AG04450 (cell line): ENCODE measurements at places on chromosomes 6 and 20.
A peak's percentile ranks its signal among the peaks of the same experiment; 100 is the strongest.

DNA sequence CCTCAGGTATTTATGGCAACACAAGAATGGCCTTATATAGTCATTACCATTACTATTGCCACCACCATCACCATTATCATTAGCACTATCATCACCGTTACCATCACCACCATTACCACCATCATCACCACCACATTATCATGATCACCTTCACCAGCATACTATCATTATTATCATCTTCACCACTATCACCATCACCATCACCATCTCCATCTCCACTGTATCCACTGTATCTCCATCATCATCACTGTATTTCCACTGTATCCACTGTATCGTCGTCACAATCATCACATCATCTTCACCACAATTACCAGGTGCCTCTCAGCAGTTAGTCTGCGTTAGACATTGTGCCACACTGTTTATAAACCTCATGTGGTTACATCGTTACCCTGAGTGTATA lies 45.3 kb downstream of the GGTLC1 start:
- no peak for DNase-seq

DNA sequence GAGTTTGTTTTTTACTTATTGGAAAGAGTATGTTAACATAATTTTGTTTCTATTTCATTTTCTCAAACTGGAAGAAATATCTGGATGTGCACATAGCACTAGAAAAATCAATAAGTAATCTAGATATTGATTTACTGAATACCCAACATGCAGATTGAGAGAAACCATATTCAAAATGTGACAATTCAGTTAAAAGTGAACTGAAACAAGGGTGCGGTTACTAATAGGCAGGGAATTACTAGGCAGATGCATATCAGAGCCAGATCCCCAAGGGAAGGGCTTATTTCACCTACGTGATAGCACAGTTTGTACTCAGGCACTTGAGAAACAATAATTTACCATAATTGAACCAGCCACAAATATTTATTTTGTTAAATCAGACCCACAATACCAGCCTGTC lies 493.1 kb upstream of the FLRT3 start:
- no peak for DNase-seq

GRCh38 chr6:105305521-105305920 lies 97.4 kb downstream of the PREP start:
- DNase-seq = no peak

- no peak for DNase-seq
Measured at GRCh38 chr6:88512951-88513350, 346.8 kb upstream of the CNR1 start.

DNA sequence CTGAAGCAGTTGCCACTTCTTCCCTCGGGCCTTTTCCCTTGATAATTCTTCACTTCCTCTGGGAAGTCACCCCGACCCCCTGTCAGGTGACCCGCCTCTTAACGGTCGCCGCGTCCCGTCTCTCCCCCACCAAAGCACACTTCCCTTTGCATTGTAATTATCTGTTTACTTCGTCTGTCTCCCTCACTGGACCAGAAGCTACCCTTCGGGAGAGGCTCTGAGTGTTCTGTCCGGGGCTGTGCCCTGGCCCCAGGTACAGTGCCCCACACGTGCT lies 771 bp upstream of the SNAI1 start:
- DNase-seq = no peak

DNA sequence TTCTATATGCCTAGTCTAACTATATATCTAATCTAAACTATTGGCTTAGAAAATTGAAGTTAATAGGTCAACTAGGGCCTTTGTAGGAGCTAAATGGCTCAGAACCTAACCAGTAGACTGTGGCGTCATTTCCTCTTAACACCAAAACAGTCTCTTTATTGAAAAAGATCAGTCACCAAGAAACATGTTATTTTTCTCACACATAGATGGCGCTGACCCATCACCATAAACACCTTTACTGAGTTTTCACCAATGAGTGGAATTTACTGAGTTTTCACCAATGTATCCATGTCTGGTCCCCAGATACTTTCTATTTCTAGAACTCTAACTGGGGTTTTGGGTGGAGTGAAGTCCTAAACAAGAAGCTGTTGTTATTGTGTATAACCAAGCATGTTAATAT lies 636.0 kb downstream of the BCKDHB start:
- no peak for DNase-seq

GRCh38 chr20:52837378-52837777 lies 134.8 kb upstream of the TSHZ2 start:
- no peak for DNase-seq

DNA sequence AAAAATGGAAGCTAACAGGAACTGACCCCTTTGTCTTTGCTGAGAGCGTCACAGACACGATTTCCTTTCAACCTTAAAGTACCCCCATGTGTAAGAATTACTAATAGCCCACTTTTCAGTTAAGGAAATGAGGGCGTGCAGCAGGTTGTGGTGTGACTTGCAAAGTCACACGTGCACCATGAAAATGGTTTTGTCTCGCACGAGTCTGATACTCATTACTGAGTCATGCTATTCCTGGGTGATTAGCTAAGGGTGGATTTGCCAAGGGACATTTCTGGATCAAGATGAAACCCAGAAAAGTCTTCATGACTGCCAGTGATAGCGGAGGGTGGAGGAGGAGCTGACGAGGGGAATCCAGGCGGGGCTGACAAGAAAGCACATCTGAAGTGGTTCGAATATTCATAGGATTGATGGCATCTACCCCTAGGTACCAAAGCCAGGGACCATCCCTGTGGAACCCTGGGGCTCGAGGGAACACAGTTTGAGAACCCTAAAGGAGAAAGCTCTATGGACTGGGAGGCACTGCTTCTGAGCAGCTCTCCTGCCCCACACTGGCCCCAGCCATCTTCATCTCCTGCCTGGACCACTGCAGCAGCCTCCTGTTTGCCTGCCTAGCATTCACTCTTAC lies 12.1 kb upstream of the NFATC2 start:
- no peak for DNase-seq

GRCh38 chr6:159935633-159936032 lies 33.2 kb upstream of the IGF2R start:
- DNase-seq = no peak

DNA sequence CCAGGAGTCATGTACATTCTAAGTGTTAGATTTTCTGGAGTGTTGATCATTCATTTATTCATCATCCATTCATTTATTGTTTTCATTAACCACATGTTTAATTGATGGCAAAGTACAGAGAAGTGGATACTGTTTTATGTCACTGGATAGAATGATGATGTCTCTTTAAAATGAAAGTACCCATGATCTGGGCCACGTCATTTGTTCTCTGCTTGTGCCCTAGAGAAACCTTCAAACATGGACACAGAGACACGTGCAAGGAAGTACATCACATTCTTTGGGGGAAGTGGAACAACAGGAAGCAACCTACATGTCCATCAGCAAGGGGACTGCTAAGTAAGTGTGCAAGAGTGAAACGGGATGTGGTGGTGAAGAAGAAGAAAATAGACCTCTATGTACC lies 75.8 kb upstream of the TSHZ2 start:
- DNase-seq = no peak

DNA sequence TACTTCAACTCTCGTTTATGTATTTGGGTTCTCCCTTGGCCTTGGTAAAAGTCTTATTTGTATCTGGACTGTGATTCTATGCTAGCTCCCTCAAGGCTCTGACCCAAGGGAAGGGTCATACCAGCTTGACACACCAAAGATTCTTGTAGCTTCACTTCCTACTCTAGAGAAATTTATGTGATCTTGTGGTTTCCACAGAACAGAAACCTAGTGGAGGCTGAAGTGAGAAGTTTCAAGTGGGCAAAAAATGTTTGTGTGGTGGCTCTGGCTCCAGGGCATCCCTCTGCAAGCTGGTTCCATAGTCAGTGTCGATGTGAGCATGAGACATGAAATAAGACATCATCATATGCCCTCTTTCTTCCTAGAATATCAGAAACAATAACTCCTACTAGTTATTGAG lies 48.1 kb upstream of the TNFRSF21 start:
- no peak for DNase-seq

DNA sequence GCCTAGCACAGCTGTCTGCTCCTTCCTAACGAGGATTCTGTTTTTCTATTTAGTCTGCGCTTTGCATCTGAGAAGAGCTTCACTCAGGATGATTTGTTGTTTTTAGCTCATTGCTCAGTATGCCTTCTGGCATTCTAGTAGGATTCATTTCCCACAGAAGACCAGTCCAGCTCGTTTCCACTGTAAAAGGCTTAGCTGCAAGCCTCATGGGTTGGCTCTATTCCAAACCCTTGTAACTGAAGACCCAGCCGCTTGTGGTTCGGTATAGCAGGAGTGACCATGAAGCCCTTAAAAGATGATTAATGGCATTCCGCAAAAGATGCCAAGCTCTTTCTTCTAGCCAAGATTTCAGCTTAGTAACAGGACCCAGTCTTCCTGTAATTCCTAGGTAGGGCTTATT lies 7.2 kb downstream of the ADGRF1 start:
- peak; percentile 15 for DNase-seq

GRCh38 chr20:11520596-11520995 lies 397.1 kb upstream of the BTBD3 start:
- DNase-seq = no peak

DNA sequence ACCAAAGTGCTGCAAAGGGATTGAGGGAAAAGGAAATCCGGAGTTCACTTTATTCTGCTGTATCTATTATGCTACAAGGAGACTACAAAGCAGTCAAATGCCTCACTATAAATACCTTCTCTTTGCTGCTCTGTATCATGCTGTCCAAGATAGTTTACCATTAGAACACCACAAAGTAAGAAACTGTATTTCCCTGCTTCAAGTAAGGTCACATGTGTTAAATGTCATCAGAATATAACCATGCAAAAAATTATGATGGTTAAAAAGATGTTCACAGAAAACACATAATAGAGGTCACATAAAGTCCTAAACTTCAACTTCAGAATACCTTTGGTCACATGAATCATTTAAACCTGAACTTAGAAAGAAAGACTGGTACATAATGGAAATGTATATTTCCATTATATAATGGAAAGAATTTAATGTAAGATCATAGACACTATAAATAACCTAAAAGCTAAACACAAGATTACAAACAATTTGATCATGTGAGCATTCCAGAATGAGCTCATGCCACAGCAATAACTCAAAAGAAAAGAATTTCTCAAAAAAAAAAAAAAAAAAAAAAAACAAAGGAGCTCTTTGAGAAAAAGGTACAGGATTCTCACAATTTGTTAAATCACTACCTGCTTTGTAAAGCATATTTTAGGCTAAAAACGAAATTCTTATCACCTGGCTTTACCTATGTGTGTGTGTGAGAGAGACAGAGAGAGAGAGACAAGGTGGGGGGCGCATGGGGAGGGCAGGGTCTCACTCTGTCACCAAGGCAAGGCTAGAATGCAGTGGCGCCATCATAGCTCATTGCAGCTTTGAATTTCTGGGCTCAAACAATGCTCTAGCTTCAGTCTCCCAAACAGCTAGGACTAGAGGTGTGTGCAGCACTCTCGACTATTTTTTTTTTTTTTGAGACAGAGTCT lies 58.7 kb downstream of the KIF13A start:
- DNase-seq = no peak

DNA sequence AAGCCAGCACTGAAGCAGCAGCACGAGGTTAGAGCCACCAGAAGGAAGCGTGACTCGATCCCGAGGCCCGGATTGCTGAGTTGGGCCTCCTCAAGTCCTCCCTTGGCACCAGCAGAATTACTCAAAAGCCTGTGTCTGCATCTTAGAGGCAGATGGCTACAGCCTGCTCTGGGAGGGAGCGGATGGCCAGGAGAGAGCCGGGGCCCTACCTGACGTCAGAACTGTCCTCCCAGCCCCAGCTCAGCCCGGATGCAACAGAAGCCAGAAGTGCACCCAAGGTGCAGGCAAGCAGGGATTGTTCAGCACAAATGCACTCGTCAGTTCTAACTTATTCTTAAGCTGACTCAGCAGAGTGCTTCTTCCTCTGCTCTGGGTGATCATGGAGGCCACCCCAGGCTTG lies 155.5 kb upstream of the RPS6KA2 start:
- DNase-seq = no peak

GRCh38 chr20:9572670-9573069 lies 58.3 kb downstream of the LAMP5 start:
- DNase-seq = no peak

- no peak for DNase-seq
Measured at GRCh38 chr6:20861481-20861880, 327.2 kb downstream of the CDKAL1 start.

DNA sequence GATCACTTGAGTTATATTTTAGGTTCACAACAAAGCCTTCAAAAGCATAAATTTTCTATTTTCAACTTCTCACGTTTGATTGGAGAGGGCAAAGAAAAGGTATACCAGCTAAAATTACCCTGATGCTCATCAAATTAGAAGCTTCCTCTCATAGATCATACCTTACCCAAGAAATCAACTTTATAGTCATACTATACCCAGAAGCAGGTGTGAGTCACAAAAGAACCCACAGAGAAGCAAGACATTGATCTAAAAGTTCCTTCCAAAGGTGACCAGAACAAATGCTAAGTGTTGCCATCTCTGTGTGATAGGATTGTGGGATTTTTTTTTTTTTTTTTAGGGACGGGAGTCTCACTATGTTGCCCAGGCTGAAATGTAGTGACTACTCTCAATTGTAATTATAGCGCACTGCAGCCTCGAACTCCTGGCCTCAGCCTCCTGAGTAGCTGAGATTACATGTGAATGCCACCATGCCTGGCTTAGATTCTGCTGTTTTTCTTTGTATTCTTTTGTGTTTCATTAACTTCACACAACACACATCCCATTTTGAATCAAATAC lies 3.3 kb downstream of the EIF2S2 start:
- DNase-seq = no peak

DNA sequence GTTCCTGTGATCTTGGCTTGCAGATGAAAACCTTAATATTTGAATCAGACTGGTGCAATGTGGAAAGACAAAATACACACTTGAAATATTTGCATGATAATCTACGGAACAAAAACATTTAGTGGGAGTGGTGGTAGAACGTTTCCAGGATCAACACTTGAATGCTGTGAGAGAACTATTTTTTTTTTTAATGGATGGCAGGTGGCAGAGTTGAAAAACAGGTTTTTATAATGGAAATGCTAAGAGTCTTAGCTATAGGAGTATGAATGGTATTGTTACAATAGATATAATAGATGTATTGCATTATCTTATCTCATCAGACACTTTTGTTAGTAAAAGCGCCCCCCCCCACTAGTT lies 49.2 kb downstream of the CDKAL1 start:
- no peak for DNase-seq

GRCh38 chr6:112362027-112362795 lies 15.1 kb downstream of the RFPL4B start:
- no peak for DNase-seq
